ENCODE measurements at places on chromosomes 5 and 9.

- no peak for DNase-seq
These were observed 24.2 kb downstream of the GALNT12 start for GRCh38 chr9:98831696-98832095.

- no peak for DNase-seq
These were observed 23.4 kb downstream of the EHMT1 start for GRCh38 chr9:137642118-137642601.

DNA sequence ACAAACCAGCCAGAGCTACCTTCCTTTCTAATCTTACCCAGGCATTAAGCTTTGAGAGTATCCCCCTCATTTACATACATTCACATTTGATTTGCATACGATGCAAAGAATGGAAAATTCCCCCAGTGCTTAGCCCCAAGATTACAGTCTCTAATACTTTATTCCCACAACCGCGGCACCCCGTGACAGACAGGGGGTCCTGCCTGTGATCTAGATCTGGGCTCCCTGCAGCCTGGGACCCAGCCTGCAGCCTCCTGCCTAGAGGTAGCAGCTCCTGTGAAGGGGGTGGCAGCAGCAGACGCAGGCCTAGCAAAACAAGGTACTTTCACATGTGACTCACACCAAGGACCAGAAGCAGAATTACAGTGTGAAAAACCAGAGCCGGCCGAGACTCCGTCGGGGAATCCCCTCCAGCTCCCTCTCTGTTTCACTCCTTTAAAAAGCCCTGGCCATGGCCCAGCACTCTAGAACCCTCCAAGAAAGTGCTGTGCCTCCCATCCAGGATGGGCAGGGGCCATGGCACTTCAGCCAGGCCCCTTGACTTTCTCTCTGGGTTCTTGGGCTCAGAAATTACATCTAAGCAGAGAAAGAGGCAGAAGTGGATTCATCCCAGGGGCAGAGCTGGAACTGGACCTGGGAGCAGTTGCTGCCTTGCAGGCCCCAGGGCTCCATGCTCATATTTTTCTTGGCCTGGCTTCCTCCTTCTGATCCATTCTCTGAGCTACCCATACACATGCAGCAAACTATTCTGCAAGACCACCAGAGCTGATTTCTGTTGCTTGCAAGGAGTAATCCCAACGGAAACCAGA is 14.0 kb upstream of the TCF7 start:
- peak; percentile 75 for DNase-seq

GRCh38 chr5:124395287-124395686 is 351.2 kb downstream of the ZNF608 start:
- DNase-seq = no peak

DNA sequence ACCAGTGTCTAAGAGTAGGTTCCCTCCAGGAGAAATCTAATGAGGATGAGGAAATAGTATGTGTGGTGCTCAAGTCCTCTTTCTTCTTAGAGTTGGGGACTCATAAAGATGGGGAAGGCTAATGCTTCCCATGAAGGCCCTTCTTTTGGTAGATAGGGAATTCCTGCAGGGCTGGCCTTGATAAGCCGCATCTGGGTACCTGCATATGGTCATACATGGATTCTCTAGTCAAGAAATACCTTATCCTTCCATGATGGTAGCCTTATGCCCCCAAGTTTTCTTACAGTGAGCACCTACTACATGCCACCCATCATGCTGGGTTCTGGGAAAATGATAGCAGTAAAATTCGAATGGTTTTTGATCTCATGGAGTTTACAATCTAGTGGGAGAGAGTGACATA is 382.6 kb downstream of the KDM4C start:
- DNase-seq = no peak

- no peak for DNase-seq
These were observed 62.8 kb downstream of the CD180 start for GRCh38 chr5:67133776-67134175.

- no peak for DNase-seq
These were observed 57.8 kb upstream of the C5orf46 start for GRCh38 chr5:147963948-147964693.
